Stimulated activated CD4-positive, alpha-beta T cell treated with anti-CD3 and anti-CD28 coated beads, Interleukin-4, amount 100 ng/mL, for 48 hours (primary cell): ENCODE measurements at places on chromosomes 13 and 19.

DNA sequence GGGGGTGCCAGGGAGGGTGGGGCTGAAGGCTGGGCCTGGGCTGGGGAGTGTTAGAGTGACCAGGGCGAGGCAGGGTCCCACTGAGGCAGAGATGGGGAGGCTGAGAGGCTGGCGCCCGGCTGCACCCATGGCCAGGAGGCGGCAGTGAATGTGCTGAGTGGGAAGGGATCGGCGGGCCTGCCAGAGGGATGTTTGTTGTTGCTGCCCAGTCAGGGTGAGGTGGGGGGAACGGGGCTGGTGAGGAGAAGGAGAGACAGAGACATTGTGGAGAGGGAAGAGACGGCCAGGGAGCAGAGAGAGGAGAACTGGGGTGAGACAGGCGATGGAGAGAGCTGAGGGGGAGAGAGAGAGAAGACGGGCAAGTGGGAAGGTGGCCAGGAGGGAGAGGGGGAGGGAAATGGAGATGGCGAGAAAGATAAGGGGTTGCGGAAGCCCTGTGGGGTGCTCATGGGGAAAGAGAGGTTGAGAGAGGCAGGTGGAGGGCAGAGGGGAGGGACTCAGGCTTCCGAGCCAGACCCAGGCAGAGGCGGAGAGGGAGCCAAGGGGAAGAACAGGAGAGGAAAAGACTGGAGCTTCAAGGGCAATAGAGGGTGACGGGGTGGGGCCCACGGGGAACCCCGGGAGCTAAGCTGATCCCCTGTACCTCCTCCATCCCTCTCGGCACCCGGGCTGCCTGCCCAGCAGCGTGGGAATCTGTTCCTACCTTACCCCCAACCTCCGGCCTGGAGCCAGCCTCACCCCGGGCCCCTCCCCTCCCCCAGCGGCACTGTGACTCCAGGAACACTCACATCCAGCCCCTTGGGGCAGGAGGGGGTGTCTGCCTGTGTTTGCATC is 690 bp upstream of the B3GNT8 start:
- DNase-seq = no peak

GRCh38 chr13:108408672-108409071 is 139.2 kb downstream of the TNFSF13B start:
- DNase-seq = no peak

- DNase-seq = no peak
These were observed 3.7 kb downstream of the LILRA2 start for GRCh38 chr19:54577334-54577733.

GRCh38 chr19:18205200-18205892 is 1.5 kb upstream of the RAB3A start:
- DNase-seq = no peak

GRCh38 chr13:48531416-48532255 is 1.2 kb downstream of the RCBTB2 start:
- no peak for DNase-seq

GRCh38 chr19:10317857-10318462 is 2.1 kb upstream of the FDX2 start:
- no peak for DNase-seq

DNA sequence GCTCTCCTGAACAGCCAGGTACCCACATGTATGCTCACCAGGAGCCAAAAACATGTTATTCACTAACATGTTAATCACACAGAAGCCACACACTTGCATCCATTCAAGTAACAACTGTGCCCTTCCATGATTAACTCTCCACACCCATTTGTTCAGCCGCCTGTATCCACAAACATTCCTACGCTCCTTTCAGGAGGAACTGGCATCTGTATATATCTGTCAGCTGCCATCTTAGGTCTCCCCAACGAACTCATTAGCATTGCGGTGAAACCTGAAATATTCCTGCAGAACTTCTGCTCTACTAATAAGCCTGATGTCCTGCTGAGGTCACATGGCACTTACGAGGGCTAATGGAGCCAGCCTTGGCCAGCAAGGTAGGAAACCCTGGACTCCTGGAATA is 33.0 kb downstream of the OLFM2 start:
- no peak for DNase-seq

DNA sequence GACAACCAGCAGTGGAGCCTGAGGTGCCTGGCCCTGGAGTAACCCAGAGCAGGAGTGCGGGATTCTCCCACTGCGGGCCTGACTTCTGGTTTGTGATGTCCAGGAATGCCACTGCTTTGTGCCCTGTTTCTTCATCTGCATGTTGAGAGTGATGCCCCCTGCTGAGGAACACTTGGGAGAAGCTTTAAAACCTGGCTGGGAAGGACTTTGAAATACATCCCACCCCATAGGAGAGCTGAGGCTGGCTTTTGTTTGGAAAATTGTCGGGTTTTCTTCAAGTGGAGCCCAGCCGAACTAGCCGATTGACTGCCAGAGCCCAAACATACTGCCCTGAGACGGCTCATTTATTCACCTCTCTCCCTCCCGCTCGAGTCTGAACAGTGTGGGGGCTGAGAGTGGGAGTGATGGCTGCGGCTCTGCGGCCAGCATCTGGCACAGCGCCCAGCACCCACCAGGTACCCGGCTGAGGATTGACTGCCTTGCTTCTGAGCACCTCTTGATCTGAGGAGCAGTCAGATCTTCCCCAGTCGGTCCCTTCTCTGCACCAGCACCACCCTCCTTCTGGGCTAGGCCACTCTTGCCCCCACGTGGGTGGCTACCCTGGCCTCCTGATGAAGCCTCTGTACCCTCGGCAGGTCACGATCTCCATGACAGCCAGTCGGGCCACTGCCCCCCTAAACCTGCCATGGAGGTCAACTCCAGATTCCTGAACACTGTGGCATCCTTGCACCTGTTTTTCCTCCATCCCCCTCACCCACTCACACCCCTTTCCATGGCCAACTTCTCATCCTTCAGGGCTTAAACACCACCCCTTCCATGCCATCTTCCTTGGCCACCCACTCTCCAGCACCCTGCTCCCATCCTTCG is 148.9 kb downstream of the SIPA1L3 start:
- DNase-seq = no peak

DNA sequence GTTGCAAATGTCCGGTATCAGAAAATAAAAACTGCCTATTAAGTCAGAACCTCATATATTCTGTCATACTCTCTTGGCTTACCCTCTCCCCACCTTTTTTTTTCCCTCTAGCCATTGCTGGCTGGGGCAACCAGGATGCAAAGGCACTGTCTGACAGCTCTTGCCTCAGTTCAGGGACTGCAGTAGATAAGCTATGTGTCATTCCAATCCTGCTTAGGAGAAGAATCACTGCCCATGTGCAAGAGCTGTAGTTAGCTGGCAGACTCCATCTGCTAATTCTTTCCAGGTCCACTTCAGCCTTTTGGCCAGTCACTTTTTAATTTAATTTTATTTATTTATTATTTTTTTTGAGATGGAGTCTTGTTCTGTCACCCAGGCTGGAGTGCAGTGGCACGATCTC is 895.6 kb upstream of the SLC10A2 start:
- no peak for DNase-seq

- no peak for DNase-seq
These were observed 144.6 kb downstream of the NDFIP2 start for GRCh38 chr13:79625517-79625916.

- DNase-seq = no peak
These were observed 38.1 kb downstream of the HTR2A start for GRCh38 chr13:46858776-46859175.

DNA sequence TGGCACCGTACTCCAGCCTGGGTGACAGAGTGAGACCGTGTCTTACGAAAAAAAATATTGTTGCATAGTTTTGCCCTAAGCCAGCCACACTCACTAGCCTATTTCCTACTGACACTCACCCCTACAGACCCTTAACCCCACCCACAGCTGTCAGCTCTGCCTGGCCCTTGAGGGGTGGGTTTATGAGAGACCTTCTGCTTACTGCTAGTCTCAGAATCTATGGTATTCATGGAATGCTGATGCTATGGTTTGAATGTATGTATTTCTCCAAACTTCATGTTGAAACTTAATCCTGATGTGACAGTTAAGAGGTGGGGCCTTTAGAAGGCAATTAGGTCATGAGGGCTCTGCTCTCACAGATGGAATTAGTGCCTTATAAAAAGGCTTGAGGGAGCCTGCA is 79.2 kb upstream of the LRCH1 start:
- DNase-seq = no peak

- DNase-seq = no peak
These were observed 848 bp upstream of the CEBPA start for GRCh38 chr19:33302974-33303790.

DNA sequence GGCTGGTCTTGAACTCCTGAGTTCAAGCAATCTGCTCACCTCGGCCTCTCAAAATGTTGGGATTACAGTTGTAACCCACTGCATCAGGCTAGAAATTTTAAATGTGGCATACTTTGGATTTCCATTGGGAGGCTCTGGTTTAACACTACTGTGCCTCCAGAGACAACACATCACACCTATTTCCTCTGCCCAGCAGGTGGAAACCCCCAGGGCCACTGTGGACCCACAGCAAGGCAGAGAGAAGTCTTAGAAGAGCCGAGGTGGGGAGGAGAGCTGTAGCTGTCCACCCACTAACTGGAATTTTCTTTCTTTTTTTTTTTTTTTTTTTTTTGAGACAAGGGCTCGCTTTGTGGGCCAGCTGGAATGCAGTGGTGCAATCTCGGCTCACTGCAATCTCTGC is 39.4 kb downstream of the IER2 start:
- DNase-seq = no peak

DNA sequence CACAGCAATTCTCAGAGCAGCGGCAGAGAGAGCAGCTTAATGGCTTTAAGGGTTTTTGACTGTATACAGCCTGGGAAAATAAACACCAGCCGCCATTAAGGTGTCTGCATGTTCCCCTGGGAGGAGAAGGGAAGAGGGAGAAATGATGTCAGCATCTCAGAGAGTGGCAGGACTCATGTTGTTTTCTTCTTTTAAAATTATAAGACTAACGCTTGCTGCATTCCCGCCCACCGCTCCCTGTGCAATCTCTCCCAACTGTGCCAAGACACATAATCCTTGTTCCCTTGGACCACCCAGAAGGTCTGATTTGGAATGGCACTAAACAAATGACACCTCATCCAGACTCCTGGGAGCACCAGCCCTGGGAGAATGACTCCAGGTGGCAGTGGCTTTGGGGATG is 27.7 kb upstream of the FAM216B start:
- no peak for DNase-seq

DNA sequence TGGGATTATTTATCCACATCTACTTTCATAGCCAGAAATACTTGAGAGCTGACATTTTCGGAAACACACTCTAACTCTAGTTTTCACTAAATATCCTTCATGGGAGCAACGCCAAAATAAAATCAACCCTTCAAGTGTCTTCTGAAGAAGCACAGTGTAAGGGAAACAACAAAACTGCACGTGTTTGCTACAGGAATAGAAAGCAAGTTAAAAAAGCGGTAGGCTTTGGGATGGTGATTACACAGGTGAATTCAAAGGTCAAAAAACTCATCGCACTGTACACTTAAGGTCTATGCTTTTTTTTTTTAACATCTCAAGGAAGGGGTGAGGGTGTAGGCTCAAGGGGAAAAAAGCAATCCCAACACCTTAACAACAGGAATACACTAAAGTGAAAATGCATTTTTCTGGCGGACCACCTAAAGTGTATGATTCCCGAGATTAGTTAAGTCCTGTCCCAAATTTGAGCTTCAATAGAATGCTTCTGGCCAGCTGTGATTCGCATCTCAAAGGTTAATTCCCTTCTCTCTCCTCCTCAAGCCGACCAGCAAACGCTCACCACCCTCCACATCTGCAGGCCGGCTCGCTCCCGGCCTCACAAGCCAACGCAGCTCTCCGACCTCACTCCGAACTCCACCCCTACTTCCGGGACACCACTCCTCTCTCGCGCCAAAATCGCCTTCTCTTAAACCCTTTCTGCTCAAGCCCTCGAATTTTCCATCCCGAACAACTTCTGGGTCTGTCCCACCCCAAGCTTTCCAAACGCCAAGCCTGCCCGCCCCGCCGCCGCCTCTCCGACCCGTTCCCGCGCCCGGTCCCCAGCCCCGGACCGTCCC is 1.1 kb downstream of the ARGLU1 start:
- DNase-seq = peak; percentile 28

- no peak for DNase-seq
These were observed 14.5 kb downstream of the FFAR2 start for GRCh38 chr19:35462476-35462953.

- DNase-seq = no peak
These were observed 27.4 kb downstream of the NDFIP2 start for GRCh38 chr13:79508224-79508961.
